ENCODE measurements at places on chromosomes 4 and X.

DNA sequence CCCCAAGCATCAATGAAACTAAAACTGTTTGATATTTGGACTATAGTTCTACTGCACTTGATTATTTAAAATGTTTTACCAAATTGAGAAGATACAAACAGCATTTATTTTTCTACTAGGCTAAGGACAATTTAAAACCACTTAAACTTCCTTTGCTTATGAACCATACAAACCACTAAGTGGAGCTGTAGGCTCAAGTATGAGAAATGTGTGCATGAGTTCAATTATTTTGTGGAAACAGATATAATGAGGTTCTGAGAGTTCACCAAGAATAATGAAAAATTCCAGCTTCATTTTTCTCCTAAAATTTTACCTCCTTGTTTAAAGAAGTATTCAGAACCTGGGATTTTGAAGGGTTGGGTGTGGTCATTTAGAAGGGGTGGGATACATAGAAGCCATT is 63.1 kb downstream of the SERPINA7 start:
- no peak for DNase-seq

DNA sequence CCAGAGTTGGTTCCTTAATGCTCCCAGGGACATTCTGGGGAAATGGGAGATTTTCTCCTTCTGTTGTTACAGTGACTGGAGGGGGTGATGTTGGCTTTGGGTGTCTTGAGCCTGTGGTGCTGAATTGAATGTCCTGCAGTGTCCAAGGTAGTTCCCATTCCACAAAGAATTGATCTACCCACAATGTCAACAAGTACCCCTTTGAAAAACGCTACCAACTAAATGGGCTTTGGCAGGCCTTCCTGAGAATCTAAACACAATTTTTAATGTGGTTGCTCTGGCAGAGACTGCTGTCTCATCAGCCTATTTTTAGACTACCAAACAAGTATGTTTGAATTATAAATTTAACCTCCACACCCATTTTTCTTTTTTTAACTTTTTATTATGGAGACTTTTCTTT is 69.4 kb downstream of the CCKAR start:
- no peak for DNase-seq

DNA sequence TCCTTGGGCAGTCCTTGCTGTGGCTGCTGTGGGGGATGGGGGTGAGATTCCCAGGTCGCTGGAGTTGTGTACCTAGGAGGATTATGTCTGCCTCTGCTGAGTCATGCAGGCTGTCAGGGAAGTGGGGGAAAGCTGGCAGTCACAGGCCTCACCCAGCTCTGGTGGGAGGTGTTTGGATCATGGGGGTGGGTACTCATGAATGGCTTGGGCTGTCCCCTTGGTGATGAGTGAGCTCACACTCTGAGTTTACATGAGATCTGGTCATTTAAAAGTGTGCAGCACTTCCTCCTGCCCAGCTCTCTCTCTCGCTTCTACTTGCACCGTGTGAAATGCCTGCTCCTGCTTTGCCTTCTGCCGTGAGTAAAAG is 24.6 kb upstream of the PDLIM3 start:
- no peak for DNase-seq

DNA sequence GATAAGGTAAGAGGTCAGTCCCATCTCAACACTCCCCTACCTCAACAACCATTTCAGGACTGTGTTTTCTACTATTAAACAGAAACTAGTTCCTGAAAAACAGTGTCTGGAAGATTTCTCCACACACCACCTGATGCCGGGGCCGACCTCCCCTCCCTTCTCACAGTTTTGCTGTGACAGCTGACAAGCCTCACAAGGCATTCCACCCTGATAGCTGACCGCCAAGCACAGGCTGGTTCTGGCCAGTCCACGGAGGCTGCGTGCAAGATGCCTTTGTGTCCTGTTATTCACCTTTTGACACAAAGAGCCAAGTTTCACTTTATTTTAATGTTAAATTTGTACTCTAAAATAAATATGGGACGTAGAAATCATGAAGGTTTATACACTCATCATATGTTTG is 758.6 kb downstream of the PDHA2 start:
- no peak for DNase-seq

GRCh38 chr4:20046179-20046578 is 205.5 kb upstream of the SLIT2 start:
- no peak for DNase-seq

DNA sequence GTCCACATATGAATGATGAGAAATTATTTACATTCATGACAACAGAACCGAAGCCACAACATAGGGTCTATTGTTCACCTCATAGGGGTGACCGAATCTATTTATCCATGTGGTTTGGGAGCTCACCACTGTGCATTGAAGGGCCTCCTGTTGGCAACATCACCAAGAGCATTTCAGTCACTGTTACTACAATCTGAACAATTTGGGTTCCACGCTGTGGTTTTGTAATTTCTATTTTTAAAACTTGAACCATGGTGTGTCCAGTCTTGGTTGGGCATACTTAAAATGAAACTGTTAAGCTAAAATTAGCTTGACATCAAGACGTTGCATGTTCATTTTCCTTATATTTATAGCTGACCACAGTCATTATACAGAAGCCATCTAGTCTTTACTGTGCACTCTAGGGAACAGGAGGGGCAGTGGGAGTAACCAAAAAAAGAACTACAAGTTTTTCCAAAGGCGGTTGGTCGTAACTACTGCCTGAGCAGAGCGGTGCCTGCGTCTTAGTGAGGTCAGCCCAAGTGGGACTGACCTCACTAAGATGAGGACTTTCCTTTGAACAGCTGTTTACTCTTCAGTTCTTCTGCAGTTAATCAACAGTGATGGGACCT is 192.1 kb downstream of the SPRY1 start:
- no peak for DNase-seq

DNA sequence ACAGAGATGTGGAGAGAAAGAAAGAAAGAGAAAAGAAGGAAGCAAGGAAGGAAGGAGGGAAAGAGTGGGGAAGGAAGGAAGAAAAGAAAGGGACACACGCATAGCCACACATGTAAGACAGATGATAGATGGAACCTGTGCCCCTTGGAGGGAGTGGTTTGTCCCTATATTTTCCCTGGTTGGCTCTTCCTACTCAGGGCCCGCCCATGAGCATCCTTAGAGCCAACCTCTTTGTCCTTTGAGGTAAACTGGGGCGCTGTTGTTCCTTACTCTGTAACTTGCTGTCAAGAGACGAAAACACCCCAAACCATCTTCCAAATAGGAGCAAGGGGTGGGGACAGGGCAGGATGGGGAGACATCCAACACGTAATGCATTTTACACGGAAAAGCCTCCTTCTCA is 220.9 kb downstream of the MAML3 start:
- no peak for DNase-seq

DNA sequence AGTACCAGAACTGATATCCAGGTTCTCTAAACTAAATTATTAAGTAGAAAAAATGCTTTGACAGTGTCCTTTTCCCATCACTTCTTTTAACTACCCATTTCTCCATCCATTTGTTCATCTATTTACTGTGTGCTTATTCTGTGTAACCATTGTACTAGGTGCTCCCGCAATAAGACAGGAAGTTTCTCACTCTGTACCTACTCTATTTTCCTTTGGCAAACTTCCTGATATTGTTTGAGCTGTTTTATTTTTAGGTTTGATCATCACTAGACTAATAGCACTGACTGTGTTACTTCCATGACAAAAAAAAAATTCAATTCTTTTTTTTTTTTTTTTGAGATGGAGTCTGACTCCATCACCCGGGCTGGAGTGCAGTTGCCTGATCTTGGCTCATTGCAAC is 102.5 kb upstream of the CASK start:
- DNase-seq, result no peak

DNA sequence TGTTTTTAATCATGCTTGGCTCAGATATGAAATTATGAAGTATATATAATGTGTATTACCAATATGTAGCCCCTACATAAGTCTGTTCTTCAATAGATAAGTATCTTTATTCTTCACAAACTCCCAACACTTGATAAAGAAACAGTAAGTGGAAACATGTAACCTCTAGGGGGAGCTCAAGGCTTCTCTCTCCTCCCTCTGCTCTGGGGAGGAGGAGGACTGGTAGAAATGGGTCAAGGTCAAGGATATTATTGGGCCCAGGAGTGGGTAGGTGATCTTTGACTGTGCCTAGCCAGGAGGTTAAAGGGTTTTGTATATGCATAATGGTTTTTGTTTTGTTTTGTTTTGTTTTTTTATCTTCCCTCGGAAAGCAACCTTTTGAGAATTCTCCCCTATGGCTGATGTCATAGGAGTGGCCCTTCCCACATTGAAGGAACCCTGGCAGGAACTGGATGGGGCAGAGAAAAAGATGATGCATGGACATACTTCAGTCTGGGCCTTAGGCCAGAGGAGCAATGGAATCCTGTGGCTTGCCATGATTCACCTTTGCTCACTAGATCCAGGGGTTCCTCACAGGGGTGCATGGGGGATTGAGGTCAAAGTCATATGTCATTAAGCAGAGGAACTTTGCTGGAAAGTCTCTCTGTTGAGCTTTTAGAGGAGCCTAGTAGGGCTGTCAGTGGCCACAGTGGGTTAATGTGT is 460.3 kb downstream of the MID1IP1 start:
- DNase-seq, result peak; percentile 28

All from activated CD4-positive, alpha-beta T cell treated with anti-CD3 and anti-CD28 coated beads, Interleukin-2, amount 10 ng/mL, durations not matched to agents 7 days and 5 days (primary cell).